Kasumi-1 (cell line): ENCODE measurements at places on chromosomes 11 and 22.
A peak's percentile ranks its signal among the peaks of the same experiment; 100 is the strongest.

DNA sequence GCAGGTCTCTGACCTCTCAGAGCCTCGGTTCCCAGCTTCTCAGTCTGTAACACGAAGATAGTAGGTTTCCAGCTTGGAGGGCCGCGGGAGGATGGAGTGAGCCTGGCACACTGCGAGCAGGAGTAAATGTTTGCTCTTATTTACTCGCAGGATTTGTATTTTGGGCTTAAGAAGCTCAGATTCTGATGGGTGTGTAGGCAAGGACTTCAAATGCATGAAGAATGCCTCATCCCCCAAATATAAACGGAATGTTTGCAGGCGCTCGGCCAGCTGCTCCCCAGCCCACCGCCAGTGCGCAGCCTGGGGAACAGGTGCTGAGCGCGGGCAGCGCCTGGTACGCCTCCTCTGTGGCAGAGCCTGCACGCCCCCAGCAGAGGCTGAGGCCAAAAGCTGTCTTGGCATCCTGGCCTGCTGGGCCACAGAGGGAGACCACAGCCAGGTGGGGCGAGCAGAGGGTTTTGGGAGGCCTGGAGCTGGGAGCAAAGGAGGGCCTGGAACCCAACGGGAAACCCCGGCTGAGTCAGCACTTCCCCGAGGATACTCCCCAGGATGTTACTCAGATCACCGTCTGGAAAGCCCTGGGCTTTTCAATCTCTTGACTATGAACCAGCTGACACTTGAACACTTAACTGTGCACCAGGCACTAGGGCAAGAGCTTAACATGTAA is 9.4 kb downstream of the EHD1 start:
- no peak for DNase-seq

DNA sequence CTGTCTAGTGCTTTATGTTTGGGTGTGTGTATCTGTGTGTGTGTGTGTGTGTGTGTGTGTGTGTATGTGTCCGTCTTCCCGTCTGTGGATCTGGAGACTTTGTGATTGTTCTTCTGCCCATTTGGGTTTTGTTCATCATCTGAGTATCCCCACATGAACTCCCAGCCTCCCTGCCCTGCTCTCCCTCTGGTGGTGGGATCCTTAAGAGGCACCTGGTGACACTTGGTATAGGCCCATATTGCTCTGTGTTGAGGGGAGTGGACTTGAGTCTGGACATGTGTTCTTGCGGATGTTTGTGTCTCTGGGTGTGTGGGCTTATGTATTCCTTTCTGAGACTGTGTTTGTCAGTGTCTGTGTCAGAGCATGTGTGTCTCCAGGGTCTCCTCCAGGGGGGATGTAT is 15.3 kb downstream of the RCOR2 start:
- DNase-seq = peak; percentile 42

- no peak for DNase-seq
These were observed at the start of gene OR51A7 for GRCh38 chr11:4903484-4903883. TSS of gene OR51A7 (plus strand) at chr11:4903783. CDS start at chr11:4907370, 3,587 bp downstream.

- DNase-seq = no peak
These were observed 19.4 kb upstream of the CTSD start for GRCh38 chr11:1782831-1783724.

- DNase-seq = no peak
These were observed 22.2 kb downstream of the MCM5 start for GRCh38 chr22:35422145-35422544.

GRCh38 chr11:116692318-116693101 is 80.3 kb downstream of the BUD13 start:
- DNase-seq = no peak

- DNase-seq = no peak
These were observed 765 bp downstream of the GAB4 start for GRCh38 chr22:17007257-17007656.

GRCh38 chr22:40400159-40400558 is 29.8 kb downstream of the SGSM3 start:
- peak; percentile 93 for DNase-seq
